ENCODE measurements at places on chromosomes 6 and 20.

- DNase-seq, result no peak
Observed at GRCh38 chr6:12585497-12585958, 131.0 kb upstream of the PHACTR1 start.

DNA sequence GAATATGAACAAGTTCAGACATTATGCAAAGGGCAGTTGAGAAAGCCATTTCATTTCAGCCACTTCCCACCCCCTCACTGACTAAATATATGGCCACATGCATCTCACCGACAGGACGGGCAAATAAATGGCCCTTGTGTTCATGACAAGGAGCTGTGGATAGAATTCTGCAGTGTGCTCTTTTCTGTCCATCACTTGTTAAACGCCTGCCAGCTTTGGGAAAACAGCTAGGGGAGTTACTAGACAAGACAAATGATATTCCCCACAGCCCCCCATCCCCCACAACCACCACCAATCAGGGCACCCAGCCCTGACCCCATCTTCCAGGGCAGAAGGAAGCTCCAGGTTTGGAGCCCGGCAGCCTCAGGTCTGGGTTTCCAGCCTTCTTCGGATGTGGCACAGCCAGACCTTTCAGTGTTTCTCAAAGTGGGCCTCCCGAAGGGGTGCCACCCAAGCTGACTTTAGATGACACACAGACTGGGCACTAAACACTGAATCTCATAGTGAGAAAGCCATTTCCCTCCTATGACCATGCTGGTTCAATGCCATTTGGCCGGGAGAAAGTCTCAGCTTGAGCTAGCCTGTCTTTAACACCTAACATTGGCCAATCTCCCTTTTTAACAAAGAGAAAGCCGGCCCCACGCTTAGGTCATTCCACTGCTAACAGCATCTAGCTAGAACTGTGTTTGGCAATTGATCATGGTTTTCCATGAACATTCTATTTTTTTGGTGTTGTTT lies 4.0 kb upstream of the RIPOR3 start:
- no peak for DNase-seq

DNA sequence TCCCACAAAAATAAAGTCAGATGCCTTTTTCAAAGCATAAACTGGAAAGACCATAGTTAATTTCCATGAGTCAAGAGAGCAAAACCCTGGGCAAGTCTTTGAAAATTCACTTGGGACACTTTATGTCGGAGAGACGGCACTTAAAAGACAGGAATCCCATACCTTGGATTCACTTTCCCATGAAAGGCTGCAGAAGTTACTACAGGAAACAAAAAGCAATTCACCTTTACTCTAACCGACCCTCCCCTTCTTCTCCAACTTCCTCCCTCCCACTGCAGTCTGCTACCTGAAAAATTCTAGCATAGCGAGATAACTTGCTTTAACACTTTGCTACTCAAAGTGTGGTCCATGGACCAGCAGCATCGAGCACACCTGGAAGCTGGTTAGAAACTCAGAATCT lies 539.1 kb upstream of the JAG1 start:
- DNase-seq, result no peak

- DNase-seq, result no peak
Observed at GRCh38 chr20:49612127-49612738, 44.3 kb upstream of the PTGIS start.

GRCh38 chr6:67896476-67896875 lies 738.6 kb upstream of the ADGRB3 start:
- no peak for DNase-seq

DNA sequence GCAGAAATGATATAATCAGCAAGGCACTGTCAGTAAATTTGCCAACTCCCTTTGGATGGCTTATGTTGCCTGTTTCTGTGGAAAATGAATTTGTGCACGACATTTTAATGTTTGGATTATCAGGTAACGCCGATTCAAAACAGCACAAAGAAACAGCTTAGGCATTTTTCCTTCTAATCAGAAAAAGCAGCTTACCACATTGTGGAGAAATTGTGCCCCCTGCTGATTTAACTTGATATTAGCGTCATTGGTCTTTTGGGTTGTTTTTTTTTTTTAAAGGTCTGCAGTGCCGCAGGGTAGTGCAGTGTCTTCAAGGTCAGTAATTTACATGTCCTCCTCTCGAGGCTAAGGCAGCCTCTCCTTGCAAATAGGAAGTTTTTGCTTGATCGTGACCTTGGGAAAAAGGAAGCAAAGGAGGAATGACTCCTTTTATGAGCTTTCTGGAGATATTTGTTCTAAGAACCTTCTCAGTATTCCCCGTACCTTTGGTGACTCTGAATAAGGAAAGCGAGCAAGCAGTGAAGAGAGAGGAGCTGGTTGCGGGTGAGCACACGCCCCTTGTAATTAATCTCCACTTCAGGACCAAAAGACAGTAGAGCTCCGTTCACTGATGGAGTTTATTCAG lies 79.1 kb downstream of the ELOVL4 start:
- DNase-seq, result no peak

- no peak for DNase-seq
Observed at GRCh38 chr6:155264693-155265320, 994 bp downstream of the CLDN20 start.

- no peak for DNase-seq
Observed at GRCh38 chr20:32115211-32115767, 5.8 kb downstream of the TM9SF4 start.

DNA sequence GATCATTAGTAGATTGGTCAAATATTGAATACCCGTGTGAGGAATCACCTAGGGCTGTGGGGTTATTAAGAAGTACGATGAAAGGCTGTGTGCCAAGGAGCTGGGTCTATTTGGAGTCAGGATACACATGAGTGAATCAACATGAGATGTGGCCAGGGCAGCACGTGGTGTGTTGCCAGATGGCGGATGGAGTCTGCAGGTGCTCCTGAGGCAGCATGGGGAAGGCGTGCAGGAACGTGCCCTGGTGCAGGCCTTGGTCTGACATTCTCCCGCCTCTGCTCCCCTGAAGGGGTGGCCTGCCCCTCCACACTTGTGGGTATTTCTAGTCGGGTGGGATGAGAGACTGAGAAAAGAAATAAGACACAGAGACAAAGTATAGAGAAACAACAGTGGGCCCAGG lies 39.0 kb upstream of the SLC22A1 start:
- DNase-seq, result no peak

DNA sequence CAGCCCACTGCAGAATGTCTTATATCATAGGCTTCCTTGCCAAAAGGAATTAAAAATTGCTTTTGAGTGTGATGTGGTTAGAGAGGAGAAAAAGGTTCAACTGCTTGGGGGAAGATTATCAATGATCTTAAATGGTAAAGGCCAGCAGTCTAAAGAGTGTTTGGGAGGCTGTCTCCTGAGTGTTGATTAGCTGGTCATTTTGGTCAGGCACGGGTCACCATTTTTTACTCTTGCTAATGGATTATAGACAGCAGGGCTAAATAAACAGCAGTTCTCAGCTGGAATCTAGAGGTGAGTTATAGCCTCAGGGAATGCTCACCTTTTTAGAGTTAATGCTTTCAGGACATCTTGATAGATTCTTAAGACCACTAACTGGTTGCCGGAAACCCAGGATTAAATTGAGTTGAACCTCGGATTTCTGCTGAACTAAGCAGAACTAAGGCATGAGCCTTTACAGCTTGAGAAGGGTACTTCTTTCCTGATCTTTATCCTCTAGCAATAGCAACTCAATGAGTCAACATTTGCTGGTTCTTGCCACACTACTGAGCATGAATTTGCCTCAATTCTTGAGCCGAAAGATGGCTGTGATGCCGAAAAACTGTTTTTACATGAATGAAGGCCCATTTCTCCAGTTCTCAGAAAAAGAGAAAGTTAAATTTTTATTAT lies 120.4 kb downstream of the LRRC1 start:
- no peak for DNase-seq

DNA sequence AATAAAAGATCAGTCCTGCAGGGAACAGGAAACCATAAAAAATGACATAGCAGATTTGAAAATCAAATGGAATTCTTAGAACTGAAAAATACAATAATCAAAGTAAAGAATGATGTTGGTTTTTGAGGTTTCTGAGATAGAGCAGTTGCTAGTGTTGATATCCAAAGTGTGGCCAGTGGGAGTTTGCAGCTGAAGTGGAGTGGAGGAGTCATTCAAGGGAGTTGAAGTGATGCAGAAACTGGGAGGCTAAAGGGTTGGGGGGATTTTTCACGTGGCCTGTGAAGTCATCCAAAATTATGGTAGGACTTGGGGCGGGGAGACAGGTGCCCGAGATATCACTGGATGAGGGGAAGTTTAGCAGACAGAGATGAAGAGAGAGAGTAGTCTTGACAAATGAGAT lies 123.6 kb downstream of the CDC5L start:
- no peak for DNase-seq

DNA sequence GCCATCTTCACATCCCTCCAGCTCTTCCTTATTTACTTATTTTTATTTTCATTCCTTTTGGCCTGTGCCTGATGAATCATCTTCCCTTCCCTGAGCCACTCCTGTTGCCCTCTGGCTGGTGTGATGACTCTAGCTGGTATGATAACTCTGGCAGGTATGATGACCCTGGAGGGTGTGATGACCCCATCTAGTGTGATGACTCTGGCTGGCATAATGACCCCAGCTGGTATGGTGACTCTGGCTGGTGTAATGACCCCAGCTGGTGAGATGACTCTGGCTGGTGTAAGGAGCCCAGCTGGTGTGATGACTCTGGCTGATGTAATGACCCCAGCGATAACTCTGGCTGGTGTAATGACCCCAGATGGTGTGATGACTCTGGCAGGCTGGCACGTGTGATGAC lies 426.8 kb downstream of the QKI start:
- no peak for DNase-seq

- DNase-seq, result no peak
Observed at GRCh38 chr20:45044084-45044573, 56.8 kb downstream of the KCNS1 start.

- DNase-seq, result no peak
Observed at GRCh38 chr6:46134216-46134615, 4.4 kb downstream of the ENPP4 start.

DNA sequence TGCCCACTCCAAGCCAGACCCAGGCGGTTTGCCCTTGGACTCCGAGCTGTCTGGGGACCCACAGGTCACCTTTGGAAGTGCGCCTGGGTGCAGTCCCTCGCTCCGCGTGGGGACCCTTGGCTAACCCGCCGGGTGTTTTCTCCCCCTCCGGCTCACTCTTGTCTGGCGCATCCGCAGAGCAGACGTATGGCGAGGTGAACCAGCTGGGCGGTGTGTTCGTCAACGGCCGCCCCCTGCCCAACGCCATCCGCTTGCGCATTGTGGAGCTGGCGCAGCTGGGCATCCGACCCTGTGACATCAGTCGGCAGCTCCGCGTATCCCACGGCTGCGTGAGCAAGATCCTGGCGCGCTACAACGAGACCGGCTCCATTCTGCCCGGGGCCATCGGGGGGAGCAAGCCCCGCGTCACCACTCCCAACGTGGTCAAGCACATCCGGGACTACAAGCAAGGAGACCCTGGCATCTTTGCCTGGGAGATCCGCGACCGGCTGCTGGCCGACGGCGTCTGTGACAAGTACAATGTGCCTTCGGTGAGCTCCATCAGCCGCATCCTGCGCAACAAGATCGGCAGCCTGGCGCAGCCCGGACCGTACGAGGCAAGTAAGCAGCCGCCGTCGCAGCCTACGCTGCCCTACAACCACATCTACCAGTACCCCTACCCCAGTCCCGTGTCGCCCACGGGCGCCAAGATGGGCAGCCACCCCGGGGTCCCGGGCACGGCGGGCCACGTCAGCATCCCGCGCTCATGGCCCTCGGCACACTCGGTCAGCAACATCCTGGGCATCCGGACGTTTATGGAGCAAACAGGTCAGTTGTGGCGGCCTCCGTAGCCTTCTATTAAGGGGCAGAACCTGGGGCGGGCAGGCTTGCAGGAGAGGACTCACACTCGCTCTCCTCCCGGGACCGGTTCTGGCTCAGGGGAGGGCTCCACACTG lies 1.1 kb downstream of the PAX1 start:
- no peak for DNase-seq

DNA sequence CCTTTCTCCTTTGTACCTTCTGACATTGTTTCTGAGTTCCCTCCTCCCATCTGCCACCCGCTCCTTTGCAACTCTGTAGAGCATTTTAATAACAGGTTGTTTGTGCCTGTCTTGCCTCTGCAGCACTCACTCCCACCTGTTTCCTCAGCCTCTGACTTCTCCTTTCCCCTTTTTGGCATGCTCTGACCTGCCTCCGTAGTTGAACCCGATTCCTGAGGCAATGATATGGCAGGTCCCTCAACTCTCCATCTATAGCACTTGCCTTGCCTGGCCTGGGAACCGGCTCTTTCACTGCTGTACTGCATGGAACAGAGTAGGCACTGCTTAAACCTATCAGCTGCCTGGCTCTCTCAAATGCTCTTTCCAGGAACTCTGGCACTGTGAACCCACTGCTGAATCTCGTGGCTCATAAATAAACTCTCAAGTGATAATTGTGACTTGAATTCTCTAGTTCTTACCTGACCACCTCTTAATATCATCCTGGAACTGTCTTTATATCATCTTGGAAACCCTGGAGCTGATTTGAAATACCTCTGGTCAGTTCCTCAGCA lies 50.3 kb downstream of the UTRN start:
- DNase-seq, result peak; percentile 39

DNA sequence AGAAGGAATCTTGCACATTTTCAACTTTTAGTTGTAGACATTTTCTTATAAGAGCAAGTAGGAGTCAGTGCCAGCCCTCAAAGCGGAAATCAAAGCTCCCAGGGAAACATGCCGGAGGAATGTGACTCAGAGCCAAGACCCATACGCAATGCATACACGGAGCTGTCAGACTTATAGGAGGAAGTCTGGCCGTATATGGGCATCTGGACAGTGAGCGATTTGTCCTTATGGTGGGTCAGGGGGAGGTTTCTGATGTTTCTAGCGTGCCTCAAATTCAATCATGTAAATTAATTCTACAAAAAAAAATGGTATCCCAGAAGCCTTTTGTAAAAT lies 3.6 kb upstream of the CCN2 start:
- no peak for DNase-seq

DNA sequence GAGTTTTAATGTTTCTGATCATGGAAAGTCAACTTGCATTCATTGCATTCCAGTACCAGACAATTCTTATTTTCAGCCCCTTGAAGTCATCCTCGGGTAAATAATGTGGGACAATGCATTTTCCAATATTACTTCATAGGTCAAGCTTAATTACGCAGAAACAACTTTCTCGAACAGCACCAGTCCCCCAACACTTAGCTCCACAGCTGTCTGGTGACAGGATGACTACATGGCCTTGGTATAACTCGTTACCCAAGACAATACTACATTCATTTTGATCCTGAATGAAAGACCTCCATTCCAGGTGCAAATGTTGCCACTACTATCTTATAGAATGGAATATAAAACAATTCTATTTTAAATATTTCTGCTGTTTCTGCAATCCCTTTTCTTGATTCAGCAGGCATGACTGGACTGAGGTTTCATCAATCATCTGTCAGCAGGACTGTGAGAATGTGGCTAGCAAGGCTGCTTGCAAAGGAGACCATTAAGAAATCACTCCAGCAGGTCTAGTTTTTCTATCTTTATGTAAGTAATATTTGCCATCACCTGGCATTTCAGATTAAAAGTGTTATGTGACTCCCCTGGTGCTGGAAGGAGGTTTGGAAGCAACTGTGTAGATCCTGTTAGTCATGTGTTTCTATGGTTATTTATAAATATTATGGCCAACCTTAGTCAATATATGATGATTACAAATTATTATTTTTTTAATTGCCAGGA lies 147.9 kb downstream of the HAO1 start:
- DNase-seq, result no peak

- DNase-seq, result no peak
Observed at GRCh38 chr20:10115021-10115420, 80.2 kb downstream of the ANKEF1 start.

- no peak for DNase-seq
Observed at GRCh38 chr6:163036160-163036645, 308.4 kb downstream of the PACRG start.
